ELF-1 (cell line): ENCODE measurements at places on chromosomes 12 and 14.

DNA sequence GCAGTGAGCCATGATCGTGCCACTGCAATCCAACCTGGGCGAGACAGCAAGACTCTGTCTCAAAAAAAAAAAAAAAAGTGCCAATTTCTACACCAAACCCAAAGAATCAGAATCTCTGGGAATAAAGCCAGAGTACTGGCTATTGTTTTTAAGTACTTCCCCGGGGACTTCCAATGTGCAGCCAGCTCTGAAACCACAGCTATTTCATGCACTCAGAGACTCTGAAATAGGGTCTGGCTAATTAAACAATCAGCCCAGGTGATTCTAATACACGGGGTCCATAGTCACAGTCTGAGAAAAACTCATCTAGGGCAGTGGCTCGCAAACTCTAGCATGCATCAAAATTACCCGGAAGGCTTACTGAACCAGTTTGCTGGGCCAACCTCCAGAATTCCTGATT is 56.3 kb downstream of the SIX6 start:
- no peak for DNase-seq

DNA sequence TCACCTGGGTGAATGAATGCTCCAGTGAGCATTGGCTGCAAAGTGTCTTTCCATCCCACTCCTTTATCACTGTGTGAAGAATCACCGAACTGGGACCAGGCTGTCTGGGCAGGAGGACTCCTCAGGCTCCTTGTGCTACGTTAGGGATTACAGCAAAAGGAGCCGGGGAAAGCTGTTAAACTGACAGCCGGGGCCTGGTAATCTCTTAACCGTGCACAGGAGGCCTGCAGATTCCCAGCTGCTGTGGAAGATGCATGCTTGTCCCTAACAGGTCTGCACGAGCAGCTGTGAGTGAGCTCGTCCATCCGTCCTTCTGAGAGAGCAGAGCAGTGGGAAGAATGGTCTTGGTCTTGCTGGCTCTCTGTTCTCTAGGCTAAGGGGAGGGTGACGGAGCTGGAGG is 231.5 kb downstream of the AACS start:
- no peak for DNase-seq

- DNase-seq = no peak
Measured at GRCh38 chr14:74848768-74849167, 27.2 kb downstream of the PROX2 start.

DNA sequence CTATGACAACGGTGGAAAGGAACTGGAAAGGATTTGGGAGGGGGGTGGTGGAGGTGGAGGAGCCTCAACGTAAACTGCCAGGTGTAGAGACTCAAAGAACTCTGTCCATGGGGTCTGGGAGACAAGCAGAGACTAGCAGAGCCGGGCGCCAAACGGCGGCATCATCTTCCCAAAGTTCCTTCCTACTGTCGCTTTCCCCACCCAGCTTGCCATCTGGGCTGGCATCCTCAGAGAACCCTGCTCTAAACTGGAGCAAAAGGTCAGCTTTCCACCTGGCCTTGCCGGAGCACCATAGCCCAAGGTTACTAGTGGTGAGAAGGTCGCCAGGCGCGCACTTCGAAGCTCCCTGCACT is 4.0 kb upstream of the IRF2BPL start:
- DNase-seq = no peak

DNA sequence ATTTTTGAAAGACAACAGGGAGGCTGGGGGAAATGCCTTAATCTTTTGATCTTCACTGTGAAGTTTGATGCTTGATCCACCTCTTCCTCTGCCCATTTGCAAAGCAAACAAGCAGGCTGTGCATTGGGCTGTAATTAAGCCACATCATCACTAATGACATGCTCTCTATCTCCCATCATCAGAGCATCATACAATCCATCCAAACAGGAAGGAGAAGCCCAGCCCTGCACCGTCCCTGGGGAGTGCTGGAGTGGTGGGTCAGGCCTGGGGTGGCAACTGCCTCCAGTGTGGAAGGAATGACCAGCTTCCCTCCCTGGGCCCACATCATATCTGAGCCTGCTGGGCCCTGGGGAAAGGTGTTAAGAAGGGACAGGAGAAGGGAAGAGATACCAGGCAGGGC is 6.9 kb upstream of the KRT74 start:
- no peak for DNase-seq

DNA sequence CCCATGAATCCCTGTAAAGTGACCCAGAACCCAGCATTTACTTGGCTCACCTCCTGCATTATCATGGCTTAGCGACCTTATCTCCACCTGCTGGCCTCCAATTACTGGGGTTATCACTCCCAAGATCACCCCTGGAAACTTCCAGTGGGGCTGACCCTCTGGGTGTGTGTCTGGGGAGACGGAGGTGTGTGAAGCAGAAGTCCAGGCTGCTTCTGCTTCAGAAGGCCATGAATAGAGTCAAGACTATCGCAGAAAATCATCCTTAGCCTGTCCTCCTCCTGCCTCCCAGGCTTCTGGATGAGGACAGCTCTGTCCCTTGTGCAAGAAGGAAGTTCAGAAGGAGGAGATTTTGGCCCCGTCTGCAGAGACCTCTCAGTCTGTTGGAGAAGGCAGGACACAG is 408 bp upstream of the KRT72 start:
- no peak for DNase-seq

GRCh38 chr14:89503431-89503996 is 86.5 kb upstream of the FOXN3 start:
- no peak for DNase-seq

GRCh38 chr12:40099423-40099853 is 6.4 kb downstream of the SLC2A13 start:
- DNase-seq = no peak

DNA sequence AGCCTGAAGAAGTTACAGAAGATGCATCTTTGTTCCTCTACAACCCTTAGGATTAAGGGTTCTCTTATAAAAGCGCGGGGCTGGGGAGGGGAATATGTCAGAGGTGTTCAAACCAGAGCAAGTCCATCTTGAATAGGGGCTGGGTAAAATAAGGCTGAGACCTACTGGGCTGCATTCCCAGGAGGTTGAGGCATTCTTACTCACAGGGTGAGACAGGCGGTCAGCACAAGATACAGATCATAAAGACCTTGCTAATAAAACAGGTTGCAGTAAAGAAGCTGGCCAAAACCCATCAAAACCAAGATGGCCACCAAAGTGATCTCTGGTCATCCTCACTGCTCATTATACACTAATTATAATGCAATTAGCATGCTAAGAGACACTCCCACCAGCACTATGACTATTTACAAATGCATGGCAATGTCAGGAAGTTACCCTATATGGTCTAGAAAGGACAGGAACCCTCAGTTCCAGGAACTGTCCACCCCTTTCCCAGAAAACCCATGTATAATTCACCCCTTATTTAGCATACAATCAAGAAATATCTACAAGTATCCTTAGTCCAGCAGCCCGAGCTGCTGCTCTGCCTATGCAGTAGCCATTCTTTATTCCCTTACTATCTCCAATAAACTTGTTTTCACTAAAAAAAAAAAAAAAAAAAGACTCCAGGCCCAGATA is 108.1 kb upstream of the FOXN3 start:
- DNase-seq = no peak

GRCh38 chr14:60008042-60008441 is 83.7 kb upstream of the PCNX4 start:
- DNase-seq = no peak

DNA sequence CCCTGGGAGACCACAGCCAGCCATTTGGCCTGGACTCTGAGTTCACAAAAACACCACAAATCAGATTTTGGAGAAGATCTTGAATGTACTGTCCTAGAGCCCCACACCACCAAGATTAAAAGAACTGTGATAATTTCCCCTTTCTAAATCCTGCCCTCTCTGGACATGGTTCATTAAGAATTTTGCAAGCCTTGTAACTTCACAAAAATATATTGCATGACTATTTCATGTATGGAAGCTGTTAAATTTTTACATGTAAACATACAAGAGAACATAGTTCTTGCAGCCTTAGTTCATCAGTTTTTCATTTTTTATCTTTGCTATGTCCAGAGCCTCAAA is 97.0 kb downstream of the SCARB1 start:
- no peak for DNase-seq

- no peak for DNase-seq
Measured at GRCh38 chr12:19243551-19243950, 114.0 kb downstream of the PLEKHA5 start.

DNA sequence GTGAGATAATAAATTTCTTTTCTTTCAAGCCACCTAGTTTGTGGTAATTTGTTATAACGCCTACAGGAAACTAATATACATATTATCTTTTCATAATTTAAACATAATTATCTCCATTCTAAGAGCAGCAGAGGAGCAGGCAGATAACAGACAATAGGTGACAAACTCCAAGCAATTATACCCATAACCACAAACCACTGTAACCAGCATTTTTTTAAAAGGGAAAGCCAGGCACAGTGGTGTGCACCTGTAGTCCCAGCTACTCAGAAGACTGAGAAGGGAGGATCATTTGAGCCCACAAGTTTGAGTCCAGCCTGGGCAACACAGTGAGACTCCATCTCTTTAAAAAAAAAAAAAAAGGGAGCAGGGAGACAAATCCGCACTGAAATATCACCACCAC is 54.9 kb downstream of the ATF7 start:
- no peak for DNase-seq
